ENCODE measurements at places on chromosomes 1 and 21. TPM values are rescaled to one million over a fixed set of nuclear protein-coding genes. Genes with fewer than 3 reads are reported as not detected.

GRCh38 chr1:225949041-225949440, 8.0 kb upstream of the LEFTY2 start:
- peaks cover 6% of the 10 kb centered on the region for H3K27me3 ChIP-seq
- H3K4me3 ChIP-seq = no peak overlapping the region
- no peak overlapping the region for H3K27ac ChIP-seq

DNA sequence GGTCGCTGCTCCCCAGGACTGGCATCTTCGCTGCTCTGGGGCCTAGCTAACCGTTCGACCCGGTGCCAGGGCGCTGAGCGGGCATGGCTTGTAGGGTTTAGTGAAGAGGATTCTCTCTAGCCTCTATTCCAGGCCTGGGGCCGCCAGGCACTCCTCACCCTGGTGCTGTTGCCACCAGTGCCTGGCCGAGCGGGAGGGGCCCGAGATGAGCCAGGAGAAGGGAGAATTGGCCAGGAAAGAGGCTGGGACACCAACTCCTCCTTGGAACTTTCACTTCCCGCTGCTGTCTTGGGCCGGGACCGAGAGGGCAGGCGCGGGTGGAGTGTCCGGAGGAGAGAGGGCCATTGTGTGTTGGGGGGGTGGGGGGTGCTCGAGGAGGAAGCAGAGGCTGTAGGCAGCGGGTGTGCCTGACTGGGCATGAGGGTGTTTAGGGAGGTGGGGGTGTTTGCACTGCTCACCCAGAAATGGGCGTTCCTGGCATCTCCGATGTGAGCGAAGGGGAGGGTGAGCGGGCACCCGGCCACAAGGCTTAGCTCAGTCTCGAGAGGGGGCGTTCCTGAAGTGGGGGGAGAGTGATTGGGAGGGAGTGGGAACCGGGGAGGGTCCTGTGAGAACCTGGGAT, 772 bp downstream of the ADAM15 start:
- no peak overlapping the region for H3K27ac ChIP-seq
- DNase-seq = peak; percentile 46
- H3K36me3 ChIP-seq = no peaks in the 10 kb centered on the region
- H3K27me3 ChIP-seq = no peaks in the 10 kb centered on the region

Gene WNT2B
- 0.29 TPM for total RNA-seq

- DNase-seq = no peak
- no peak overlapping the region for H3K27ac ChIP-seq
- H3K4me1 ChIP-seq = peaks cover 2% of the 10 kb centered on the region
These were observed 202.3 kb upstream of the CACYBP start for GRCh38 chr1:174797398-174797797.

Gene ARHGAP29
- total RNA-seq = 1.3 TPM

All from activated T-cell treated with anti-CD3 and anti-CD28 coated beads, Interleukin-2, amount 50 U/mL, for 72 hours (primary cell).